Gastroesophageal sphincter (tissue), 4 donors: ENCODE measurements at places on chromosomes 1 and 21.
A peak's percentile ranks its signal among the peaks of the same experiment; 100 is the strongest.

GRCh38 chr1:155379631-155380090 lies 59.0 kb downstream of the RUSC1 start:
- ATAC-seq, result peak; percentile 86
- no peaks in the 10 kb centered on the region for H3K27me3 ChIP-seq
- peaks cover 60% of the 10 kb centered on the region for H3K36me3 ChIP-seq
- no peaks in the 10 kb centered on the region for H3K4me1 ChIP-seq
- H3K27ac ChIP-seq, result peak overlapping the region; percentile 70
- H3K4me3 ChIP-seq, result no peak overlapping the region

GRCh38 chr1:16158993-16159831 lies 3.3 kb upstream of the EPHA2 start:
- H3K27ac ChIP-seq, result no peak overlapping the region
- no peaks in the 10 kb centered on the region for H3K36me3 ChIP-seq
- no peaks in the 10 kb centered on the region for H3K27me3 ChIP-seq
- H3K4me1 ChIP-seq, result peaks cover 4% of the 10 kb centered on the region
- no peak overlapping the region for H3K4me3 ChIP-seq

- ATAC-seq, result no peak
- no peak overlapping the region for H3K4me3 ChIP-seq
- H3K36me3 ChIP-seq, result no peaks in the 10 kb centered on the region
- no peak overlapping the region for H3K27ac ChIP-seq
- peaks cover 24% of the 10 kb centered on the region for H3K27me3 ChIP-seq
Observed at GRCh38 chr1:226519716-226520598, 28.6 kb upstream of the STUM start.

DNA sequence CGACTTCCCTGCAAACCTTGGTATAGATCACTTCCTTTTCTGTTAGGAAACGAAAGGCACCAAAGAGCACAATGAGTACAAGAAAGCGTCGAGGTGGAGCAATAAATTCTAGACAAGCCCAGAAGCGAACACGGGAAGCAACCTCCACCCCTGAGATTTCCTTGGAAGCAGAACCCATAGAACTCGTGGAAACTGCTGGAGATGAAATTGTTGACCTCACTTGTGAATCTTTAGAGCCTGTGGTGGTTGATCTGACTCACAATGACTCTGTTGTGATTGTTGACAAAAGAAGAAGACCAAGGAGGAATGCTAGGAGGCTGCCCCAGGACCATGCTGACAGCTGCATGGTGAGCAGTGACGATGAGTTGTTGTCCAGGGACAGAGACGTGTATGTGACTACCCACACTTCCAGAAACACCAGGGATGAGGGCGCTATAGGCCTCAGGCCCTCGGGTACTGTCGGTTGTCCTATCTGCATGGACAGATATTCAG lies 18.5 kb downstream of the FAM89A start:
- no peak overlapping the region for H3K27ac ChIP-seq
- no peaks in the 10 kb centered on the region for H3K4me1 ChIP-seq
- H3K36me3 ChIP-seq, result no peaks in the 10 kb centered on the region

- H3K36me3 ChIP-seq, result no peaks in the 10 kb centered on the region
- no peaks in the 10 kb centered on the region for H3K4me1 ChIP-seq
- H3K27ac ChIP-seq, result no peak overlapping the region
- ATAC-seq, result no peak
- H3K4me3 ChIP-seq, result no peak overlapping the region
- H3K27me3 ChIP-seq, result peaks cover 23% of the 10 kb centered on the region
Observed at GRCh38 chr1:75990686-75991085, 58.5 kb upstream of the ASB17 start.
